ENCODE measurements at places on chromosomes 3 and 15. TPM values are rescaled to one million over a fixed set of nuclear protein-coding genes. Genes with fewer than 3 reads are reported as not detected.

SERPINI1 gene
- 4.4 TPM for total RNA-seq

GRCh38 chr15:80970658-80971057 is 19.0 kb downstream of the MESD start:
- DNase-seq: no peak
- H3K4me1 ChIP-seq: peaks cover 21% of the 10 kb centered on the region
- peaks cover 1% of the 10 kb centered on the region for H3K36me3 ChIP-seq
- H3K27me3 ChIP-seq: no peaks in the 10 kb centered on the region
- H3K27ac ChIP-seq: no peak overlapping the region

- H3K27ac ChIP-seq: peak overlapping the region; percentile 45
- H3K36me3 ChIP-seq: no peaks in the 10 kb centered on the region
- H3K4me3 ChIP-seq: no peak overlapping the region
- no peaks in the 10 kb centered on the region for H3K27me3 ChIP-seq
- peaks cover 38% of the 10 kb centered on the region for H3K4me1 ChIP-seq
These were observed 221.1 kb upstream of the THBS1 start for GRCh38 chr15:39359771-39360170.

- no peak overlapping the region for H3K4me3 ChIP-seq
- H3K27ac ChIP-seq: no peak overlapping the region
- DNase-seq: no peak
- H3K36me3 ChIP-seq: no peaks in the 10 kb centered on the region
These were observed 78.5 kb downstream of the TCF12 start for GRCh38 chr15:56996746-56997470.

DNA sequence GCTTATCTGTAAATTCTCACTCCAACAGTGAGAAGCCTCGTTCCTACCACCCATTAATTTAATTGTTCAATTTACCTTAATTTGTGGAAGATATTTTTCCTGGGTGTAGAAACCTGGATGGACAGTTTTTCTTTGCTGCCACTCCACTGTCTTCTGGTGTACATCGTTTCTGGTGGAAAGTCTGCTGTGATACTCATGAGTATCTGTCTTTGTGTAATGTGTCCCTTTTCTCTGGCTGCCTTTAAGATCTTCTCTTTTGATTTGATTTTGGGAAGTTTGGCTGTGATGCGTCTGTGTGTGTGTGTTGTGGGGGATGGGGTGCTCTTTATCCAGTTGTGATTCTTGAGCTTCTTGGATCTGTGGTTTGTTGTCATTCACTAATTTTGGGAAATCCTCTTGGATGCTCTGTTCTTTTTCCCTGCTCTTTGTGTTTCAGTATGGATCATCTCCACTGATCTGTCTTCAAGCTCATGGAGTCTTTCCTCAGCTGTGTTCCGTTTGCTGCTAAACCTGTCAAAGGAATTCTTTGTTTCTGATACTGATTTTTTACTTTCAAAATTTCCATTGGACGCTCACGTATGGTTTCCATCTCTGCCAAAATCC is 42.2 kb upstream of the NR2C2 start:
- DNase-seq: no peak
- no peak overlapping the region for H3K4me3 ChIP-seq
- no peaks in the 10 kb centered on the region for H3K27me3 ChIP-seq
- H3K27ac ChIP-seq: no peak overlapping the region
- H3K4me1 ChIP-seq: no peaks in the 10 kb centered on the region

LIPH gene
- total RNA-seq: 5.8 TPM

- H3K4me3 ChIP-seq: no peak overlapping the region
- no peak overlapping the region for H3K27ac ChIP-seq
- H3K4me1 ChIP-seq: no peaks in the 10 kb centered on the region
- DNase-seq: no peak
- no peaks in the 10 kb centered on the region for H3K36me3 ChIP-seq
These were observed 28.8 kb downstream of the ACAA1 start for GRCh38 chr3:38107911-38108648.
